Stimulated activated CD4-positive, alpha-beta T cell treated with anti-CD3 and anti-CD28 coated beads, Interleukin-1b, Interleukin-23, amount 100 ng/mL, for 1 hour (primary cell): ENCODE measurements at places on chromosomes 7 and 10.

GRCh38 chr10:30434273-30435072 lies 489 bp downstream of the MAP3K8 start:
- DNase-seq, result no peak

DNA sequence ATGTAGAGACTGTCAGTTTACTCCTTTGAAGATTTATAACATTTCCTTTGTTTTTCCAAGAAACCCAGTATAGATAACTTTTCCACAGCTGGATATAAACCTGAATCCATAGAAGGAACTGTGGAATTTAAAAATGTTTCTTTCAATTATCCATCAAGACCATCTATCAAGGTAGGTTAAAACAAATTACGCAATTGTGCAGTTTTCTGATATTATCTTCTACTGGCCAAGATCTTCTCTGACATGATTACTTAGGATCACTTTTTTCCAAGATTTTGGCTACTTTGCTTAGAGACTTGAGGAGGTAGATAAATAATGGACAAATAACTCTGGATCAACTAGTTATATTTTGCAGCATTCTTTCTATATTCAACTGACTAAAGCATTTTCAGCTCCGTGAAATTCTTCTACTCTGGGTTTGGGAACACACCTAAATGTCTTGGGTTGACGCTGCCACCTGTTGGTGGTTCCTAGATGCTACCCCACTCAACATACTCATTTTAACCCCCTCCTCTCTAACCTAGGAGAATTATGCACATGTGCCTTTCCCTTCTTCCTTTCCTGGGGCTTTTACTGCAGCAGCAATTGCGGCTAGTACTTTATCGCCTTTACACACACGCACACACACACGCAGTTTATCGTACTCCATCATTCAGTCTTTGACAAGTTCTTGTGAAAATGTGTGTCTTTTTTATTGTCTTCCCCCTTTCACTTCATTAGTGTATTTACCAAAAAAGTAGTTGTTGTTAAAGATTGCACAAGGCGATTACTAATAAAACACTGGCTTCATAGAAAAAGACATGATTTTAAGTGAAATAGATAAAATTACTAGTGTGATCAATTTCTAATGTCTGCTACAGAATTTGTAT lies 32.7 kb downstream of the ABCB5 start:
- DNase-seq, result no peak

- DNase-seq, result no peak
These were observed 9.8 kb downstream of the COBL start for GRCh38 chr7:51306761-51307160.

DNA sequence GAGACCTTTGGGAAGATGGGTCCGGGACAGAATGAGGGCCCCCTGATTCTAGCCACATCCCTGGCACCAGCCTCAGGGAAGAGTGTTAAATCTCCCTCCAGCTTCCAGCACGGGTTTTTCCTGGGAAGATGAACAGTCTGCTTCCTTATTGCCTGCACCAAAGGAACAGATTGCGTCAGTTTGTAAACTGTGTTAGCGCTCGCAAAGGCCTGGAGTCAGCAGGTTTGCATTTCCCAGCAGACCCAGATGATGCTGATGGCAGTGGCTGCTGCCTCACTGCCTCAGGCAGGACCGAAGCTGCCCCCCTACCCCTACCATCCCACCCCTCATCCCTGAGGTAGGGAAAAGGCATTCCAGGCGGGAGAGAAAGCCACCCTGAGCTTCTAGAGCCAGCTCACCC lies 34.6 kb upstream of the LRRC4 start:
- DNase-seq, result no peak

DNA sequence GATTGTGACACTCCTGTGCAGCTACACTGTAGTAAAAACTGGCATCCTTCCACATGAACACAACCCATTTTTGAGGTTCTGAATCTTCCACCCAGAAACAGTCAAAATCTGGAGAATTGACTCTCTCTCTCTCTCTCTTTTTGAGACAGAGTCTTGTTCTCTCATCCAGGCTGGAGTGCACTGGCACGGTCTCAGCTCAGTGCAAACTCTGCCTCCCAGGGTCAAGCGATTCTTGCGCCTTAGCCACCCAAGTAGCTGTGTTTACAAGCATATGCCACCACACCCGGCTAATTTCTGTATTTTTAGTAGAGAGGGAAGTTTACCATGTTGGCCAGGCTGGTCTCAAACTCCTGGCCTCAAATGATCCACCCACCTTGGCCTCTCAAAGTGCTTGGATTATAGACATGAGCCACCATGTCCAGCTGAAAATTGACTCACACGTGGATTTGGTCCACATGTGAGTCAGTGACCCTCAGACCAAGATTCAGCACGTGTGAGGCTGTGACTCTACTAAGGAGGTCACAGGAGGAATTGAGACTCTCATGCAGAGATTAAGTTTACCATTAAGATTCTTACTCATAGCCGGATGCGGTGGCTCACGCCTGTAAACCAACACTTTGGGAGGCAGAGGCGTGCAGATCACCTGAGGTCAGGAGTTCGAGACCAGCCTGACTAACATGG lies 12.1 kb upstream of the ZNF107 start:
- DNase-seq, result no peak

DNA sequence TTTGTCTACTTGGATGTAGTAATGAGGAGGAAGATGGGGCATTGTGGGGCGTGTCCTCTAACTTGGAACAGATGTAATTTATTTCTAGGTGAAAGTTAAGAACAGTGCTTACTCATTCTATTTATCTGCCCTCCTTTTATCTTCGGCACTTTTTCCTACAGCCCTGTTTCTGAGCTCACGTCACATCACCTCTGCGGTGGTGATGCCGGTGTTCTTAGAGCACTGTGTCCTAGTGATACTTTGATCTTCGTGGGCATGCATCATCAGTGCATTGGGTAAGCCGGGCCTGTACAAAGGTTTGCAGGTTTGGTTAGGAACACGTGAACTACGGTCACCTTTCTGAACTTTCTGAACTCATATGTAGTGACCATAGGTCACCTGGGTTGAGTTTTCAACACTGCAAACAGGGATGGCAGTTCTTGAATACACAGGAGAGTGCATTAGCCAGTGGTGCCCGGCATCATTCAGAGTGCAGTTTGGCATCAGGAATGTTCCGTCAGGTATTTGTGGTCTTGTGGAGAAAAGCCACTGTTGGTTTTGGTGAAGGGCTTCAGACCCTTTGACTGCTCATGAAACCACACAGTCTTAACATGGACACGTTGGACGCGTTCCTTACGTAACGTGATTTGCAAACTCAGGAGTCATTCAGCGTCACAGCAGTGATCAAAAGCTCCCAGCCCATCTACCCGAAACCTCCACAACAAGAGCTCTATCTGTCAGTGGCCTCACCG lies 5.6 kb downstream of the POR start:
- no peak for DNase-seq

- no peak for DNase-seq
These were observed 192.2 kb downstream of the SNX10 start for GRCh38 chr7:26483843-26484242.

- DNase-seq, result no peak
These were observed 14.1 kb upstream of the NRBF2 start for GRCh38 chr10:63119041-63119440.

DNA sequence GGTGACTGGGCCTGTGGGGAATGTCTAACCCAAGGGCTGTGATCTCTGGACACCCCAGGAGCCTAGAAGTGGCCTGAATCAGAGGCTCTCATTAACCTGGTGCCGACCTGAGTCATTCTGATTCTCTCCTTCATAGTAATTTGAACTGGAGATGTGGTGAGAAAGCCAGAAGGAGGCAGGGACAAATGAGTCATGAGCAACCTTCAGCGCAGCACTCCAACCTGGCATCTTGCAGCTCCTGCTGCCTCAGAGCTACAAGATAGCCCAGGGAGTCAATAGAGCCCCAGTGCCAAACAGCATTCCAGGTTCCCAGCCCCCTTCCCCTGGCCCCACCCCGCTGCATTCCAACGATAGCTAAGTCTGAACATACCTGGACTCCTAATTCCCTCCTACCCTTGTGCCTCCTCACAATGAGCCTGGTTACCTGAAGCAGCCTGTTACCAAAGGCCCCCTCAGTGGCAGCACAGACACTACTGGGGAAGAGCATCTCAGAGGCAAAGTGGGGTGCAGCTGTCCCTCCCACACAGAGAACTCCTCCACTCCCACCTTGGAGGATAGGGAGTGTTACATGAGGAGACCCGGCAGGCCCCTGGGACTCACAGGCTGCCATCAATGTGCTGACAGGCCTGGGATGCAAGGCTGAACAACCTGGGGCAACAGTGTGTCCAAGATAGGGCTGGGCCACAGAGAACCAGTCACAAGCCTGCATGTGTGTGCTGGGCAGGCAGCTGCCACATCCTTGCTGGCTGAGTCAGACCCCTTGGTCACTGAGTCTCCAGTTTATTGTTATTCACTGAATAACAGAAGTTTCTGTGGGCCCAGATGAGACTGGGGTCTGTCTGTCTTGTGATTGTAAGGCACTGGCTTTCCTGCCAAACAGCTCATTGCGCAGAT lies 76.8 kb upstream of the LEP start:
- DNase-seq, result no peak

DNA sequence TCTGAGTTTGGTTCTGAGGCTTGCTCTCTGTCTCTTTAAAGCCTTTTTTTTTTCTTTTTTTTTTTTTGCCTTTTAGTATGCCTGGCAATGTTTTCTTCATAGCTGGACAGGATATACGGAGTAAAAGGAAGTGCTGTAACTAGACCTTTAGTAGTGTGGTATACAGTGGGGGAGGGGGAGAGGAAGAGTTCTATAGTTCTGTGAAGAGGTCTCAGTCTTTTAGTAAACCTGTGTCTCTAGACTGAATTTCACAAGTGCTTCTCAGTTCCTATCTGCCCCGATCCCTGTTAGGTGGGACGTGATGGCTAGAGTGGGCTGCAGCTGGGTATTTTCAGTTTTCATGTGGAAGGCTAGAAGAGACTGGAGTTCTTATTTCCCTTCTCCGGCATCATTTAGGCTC lies 3.1 kb upstream of the ABCC2 start:
- DNase-seq, result no peak

GRCh38 chr7:68288144-68288593 lies 1291.5 kb downstream of the TYW1 start:
- no peak for DNase-seq

GRCh38 chr7:16071246-16071857 lies 350.0 kb downstream of the CRPPA start:
- no peak for DNase-seq

DNA sequence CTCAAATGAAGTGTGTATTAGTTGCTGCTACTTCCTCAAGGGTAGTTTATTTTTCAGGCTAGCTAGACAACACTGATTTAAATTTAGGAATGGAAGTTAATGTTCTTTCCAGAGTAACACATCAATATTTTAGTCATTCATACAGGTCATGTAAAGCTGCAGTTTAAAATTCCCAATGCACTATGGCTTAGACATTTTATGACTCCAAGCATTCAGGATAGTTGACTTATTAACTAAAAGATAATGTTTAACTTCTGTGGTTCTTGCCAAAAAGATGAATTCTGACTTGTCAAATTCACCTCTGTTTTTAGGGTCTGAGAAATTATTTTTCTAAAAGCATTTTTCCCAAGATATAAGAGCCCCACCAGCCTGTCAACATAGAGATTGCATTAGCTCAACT lies 131.9 kb downstream of the TFPI2 start:
- no peak for DNase-seq

DNA sequence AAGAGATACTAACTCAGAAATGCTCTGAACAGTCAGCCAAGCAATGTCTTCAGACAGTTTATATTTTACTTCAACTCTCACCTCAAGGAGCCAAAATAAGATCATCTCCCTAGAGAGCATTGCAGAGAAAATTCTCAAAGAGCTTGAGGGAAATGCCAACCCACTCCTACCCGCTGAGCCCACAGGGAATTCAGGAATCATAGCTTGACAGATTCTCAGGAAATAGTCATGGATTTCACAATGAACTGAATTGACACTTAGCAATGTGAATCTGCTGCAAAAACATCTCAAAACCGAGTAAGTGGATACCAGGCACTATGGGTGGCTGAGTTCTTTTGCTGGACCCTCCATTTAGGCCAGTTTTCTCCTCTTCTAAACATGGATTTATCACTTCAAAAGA lies 9.8 kb upstream of the PLAC9 start:
- no peak for DNase-seq

DNA sequence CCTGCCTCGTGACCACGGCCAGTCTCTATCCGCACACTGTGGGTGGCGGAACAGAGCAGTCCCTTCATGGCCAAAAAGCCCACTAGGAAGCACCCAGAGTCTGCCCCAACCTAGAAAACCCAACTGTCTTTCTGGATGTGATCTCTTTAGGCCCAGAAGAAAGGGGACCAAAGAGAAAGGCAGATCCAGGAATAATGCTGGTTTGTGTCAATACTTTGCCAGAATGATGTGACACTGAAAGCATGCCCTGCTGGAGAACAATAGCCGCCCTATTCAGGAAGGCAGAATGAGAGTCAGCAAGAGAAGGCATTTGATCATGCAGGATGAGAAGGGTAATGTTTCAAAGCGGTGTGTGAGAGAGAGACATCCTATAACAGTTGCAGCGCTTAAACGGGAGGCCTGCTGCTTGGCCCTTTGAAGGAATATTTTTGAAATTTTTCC lies 274.7 kb downstream of the USP6NL start:
- DNase-seq, result no peak

- no peak for DNase-seq
These were observed 54.2 kb upstream of the CDCA7L start for GRCh38 chr7:21999896-22000295.

DNA sequence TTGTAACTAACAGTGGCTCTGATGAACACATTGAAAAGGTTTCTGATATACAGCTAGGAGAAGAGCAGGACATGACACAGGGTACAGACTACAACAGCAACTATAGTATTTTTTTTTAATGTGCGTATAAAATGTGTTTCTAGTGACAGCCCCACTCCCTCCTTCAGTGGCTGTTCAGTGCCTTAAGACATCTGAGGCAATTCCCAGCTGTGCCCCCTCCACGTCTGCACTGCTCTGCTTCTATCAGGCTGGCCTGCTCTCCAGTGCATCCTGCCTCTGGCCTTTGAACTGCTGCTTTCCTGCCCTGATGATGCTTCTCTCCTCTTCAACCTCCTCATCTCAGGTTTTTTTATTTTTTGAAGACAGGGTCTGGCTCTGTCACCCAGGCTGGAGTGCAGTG lies 111.2 kb downstream of the SPAG6 start:
- DNase-seq, result no peak

- DNase-seq, result peak; percentile 83
These were observed at the start of gene MTERF1 for GRCh38 chr7:91880413-91881241. MTERF1 (minus strand) TSS chr7:91880702; CDS start chr7:91880083, 619 bp downstream.

GRCh38 chr7:137934941-137935883 lies 66.7 kb downstream of the CREB3L2 start:
- DNase-seq, result no peak
